ENCODE measurements at places on chromosomes 16 and 17.

- no peak for DNase-seq
These were observed 24.5 kb upstream of the CIBAR2 start for GRCh38 chr16:85136702-85137322.

DNA sequence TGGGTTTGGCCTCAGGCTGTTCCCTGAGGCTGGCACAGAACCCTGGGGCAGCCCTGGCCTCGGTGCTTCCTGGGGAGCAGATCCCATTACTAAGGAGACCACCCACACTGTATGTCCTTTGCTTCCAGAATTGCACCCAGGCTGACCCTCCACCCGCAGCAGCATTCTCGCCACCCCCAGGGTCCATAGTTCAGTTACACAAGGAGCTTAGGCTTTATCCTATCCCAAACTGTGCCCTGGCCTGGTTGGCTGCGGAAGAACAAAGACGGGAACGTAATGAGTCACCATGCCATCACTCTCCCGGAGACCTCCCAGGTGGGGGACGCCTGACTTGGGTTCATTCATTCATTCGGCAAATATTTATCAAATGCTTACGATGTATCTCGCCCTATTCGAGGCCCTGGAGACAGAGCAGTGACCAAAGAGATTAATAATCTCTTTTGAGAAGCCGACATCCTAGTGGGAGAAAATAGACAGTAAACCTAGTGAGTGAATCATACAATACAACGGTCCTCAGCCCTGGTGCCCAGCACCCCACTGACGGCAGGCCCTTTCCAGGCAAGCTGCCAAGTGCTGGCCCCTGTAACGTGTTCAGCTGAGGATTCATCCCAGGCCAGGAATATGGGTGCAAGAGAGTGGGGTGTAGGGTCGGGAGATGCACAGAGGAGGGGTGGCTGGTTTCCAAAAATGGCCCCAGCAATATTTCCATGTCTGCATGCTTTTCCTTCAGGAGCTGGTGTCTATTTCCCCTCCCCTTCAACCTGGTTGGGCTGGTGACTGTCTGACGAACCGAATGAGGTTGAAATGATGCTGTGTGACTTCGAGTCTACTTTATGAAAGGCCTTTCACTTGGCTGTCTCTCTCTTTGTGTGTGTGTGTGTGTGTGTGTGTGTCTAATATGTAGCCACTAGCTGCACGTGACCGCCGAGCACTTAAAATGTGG lies 134.2 kb downstream of the MGAT5B start:
- peak; percentile 73 for DNase-seq

- no peak for DNase-seq
These were observed 16.4 kb upstream of the GLG1 start for GRCh38 chr16:74623214-74623838.

DNA sequence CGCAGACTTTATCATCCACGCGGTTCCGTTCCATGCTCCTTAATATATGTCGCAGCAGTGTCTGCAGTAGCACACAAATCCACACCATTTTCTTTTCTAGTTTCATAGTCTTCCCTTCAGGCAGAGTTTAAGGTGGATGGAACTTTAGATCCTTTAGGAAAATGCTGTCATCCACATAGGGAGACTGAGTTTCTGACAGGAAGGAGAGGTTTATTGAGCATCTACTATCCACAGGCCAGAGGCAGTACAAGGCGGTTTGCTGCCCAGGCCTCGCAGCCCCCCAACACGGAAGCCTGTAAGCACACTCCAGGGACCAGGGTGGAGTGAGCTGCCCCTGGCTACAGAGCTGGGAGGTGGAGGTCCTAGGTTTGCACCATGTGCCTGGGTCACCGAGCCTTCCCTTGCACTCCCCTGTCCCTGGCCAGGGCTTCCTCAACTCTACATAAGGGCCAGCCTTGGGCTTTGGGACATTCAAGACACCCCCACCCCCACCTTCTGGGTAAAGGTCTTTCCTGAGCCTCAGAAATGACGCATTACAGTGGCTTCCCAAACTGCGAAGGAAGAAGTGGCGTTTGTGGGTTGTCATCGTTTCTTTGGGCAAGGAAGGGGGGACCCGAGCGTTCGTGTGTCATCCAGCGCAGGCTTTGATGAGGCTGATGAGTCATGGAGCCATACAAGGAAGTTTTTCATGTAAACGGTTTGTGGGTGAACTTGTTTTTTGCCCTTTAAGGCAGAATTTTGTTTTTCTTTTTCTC lies 146.5 kb upstream of the PLCG2 start:
- peak; percentile 79 for DNase-seq

DNA sequence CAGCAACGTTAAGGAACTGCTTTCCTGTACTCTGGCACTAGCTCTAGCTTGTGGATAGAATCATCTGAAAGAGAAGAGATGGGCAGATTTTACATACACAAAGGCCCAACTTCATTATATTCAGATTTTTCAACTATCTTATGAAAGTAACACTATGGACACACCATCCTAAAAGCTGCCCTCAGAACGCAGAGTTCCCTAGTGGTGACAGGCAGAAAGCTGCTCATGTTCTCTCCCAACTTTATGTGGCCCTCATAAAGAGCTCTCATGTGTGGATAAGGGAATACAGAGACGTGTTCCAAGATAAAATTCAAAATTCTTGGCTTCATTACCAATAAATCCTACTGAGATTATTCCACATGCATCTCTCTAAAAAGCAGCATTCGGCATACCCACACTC lies 1.5 kb downstream of the CFAP20 start:
- DNase-seq = no peak

DNA sequence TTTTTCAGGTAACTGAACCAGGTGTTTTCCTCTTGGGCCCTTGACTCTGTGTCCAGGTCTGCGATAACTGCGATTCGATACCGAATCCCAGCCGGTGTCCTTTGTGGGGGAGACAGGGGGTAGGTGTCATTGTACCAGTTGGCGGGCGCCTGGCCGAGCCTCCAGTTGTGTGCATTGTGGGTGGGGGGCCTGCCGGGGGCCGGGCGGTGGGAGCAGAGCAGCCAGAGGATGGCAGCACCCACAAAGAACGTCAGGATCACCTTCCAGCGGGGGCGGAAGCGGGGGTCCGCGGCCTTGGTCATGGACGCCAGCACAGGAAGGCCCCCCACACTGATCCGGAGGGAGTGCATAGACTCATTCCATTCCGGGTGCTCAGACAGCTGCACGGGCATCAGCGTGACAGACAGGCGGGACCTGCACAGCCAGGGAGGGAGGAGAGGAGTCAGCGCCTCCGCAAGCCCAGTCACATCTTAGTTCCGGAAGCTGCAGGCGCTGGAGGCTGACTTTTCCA lies 12.3 kb downstream of the CANT1 start:
- DNase-seq = no peak

DNA sequence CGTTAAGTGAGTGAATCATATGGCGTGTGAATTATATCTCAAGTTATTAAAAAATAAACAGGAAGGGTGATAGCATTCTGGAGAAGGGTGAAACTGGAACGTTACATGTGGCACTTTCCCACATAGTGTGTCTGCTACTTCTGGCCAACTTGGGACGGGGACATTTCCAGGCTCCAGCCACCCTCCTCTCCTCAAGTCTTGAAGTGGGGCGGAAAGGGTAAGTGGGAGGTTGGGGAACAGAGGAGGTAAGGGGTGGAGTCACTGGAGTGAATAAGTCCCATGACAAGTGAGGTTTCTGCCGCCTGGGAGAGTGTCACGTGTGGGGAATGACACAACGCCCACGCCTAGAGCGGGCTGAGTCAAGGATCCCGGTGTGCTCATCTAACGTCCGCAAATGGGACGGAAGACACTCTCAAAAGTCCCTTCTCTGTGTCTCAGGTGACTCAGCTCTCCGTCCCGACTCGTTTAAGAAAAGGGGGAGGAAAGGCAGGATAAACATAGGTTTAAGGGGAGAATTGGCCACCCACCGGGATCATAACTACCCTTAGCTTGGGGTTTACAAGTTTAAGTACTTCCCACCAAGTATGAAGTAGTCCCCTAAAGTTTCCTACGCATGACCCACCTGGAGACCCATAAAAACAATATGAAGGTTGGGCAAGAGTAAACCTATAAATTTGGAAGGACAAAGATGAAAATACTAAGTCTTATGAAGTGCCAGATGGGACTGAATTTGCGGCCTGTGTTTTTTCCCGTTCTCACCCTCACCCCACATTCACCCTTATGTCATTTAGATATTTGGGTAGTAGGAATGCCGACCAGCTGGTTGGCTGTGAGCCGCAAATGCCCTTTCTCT lies 1.2 kb upstream of the SPAG9 start:
- DNase-seq = peak; percentile 99

DNA sequence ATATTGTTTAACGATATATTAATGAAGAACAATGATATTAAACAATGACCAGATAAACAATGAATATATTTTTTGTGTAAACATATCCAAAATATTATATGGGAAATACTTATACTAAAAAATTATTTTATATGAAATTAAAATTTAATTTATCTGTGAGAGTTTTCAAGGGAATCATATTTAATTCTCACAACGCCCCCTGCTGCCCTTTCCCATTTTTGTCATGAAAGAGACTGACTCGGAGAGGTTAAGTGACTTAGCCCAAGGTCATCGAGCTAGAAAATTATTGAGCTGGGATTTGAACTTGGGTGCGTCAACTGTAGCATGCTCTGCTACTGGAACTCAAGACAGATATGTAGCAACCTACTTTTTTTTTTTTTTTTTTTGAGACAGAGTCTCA lies 7.2 kb upstream of the MYCBPAP start:
- no peak for DNase-seq

DNA sequence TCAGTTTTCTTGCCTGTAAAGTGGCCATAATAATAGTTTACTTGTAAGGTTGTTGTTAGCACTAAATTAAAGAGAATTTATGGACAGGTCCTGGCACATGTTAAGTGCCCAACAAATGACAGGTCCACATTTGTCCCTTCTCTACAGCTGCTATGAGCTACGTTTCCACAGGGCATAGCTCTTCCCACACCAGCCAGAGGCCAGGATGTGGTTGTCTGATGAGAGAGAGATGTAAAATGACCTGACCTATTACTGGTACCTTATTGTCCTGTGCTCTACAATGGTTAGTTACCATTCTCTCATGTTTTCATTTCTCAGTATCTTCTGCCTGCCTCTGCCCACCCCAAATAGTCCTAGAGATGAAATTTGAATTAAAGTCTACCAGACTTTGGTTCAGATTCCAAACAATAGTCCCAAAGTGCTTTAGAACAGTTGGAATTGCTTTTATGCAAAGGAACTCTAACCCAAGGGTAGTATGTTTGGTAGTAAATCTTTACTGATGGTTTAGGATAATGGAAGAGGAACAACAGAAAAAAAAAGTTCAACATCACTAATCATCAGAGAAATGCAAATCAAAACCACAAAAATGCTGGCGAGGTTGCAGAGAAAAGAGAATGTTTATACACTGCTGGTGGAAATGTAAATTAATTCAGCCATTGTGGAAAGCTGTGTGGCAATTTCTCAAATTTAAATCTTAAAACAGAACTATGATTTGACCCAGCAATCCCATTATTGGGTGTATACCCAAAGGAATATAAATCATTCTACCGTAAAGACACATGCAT lies 57.1 kb upstream of the ANKFN1 start:
- no peak for DNase-seq

DNA sequence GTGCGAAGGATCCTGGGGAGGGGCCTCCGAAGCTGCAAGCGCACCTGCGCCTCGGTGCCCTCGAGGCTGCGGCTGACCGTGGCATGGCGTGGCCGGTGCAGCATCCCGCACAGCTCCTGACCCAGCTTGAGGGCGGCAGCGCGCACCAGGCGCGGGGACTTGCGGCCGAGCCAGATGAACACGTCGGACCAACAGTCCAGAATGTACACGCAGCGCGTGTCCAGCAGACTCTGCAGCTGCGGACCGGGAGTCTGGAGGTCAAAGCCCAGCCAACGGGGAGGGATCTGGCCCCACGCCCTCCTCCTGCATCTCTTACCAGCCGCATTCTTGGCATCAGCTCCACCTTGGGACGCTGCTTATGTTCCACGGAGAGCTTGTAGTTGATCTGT lies 10.9 kb downstream of the FLII start:
- no peak for DNase-seq

DNA sequence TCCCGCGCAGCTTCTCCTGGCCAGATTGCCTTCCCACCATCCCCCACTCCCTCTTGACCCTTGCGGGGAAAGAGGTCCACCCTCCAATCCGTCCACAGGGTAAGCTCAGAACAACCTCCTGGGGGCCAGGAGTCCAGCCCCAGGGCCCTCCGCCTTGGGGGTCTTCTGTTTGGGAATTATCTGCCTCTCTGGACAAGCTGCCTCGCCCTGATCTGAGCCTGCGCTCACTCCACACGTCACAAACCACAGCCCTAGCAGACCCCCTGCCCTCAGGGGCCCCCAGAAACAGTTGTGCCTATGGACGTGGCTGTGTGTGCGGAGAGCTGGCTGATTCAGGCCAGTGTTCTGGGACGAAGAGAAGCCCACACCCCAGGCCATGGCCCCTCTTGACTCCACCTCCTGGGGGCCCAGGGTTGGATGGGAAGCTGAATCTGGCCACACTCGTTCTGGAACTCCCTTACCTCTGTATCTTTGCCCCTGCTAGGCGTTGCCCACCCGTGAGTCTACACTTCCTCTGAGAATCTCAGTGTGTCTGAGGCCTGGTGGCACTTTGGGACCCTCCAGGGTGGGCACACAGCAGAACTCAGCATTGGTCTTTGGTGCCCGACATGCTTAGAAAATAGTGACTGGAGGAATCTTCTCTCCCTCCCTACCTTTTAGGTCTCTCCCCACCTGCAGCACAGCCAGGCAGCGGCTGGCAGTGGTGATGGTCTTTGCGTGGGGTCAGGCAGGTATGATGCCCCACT lies 119.9 kb upstream of the SMURF2 start:
- no peak for DNase-seq

DNA sequence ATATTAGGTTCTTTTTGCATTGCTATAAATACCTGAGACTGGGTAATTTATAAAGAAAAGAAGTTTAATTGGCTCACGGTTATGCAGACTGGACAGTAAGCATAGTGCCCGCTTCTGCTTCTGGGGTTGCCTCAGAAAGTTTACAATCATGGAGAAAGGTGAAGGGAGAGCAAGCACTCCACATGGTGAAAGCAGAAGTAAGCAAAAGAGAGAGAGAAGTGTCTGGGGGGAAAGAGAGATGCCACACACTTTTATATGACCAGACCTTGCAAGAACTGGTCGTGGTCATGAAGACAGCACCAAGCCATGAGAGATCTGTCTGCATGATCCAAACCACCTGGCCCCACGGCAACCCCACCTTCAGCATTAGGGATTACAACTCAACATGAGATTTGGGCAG lies 45.4 kb downstream of the KCNJ16 start:
- DNase-seq = no peak

- no peak for DNase-seq
These were observed 34.3 kb downstream of the MGAT5B start for GRCh38 chr17:76902476-76902875.
